ENCODE measurements at places on chromosomes 12 and 14.

DNA sequence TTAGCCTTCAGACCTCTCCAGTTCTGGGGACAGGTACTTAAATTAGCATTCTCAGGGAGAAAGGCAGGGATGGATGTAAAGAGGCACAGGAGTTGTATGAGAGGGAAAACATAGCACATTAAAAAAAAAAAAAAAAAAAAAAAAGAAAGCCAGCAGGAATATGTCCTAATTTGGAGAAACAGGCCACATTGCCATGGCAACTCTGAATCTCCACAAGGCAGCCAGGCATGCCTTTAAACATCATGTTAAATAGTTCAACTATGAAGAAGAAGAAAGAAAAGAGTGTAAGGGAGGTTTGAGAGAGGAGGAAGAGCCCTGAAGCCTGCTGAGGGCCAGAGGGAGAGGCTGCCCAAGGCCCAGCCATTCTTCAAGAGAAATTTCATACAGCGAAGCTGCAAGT, 145.8 kb downstream of the GRIN2B start:
- no peak for DNase-seq

- no peak for DNase-seq
These were observed 12.3 kb upstream of the RARG start for GRCh38 chr12:53244337-53244736.

GRCh38 chr12:16607906-16608775, 2.2 kb upstream of the LMO3 start:
- no peak for DNase-seq

DNA sequence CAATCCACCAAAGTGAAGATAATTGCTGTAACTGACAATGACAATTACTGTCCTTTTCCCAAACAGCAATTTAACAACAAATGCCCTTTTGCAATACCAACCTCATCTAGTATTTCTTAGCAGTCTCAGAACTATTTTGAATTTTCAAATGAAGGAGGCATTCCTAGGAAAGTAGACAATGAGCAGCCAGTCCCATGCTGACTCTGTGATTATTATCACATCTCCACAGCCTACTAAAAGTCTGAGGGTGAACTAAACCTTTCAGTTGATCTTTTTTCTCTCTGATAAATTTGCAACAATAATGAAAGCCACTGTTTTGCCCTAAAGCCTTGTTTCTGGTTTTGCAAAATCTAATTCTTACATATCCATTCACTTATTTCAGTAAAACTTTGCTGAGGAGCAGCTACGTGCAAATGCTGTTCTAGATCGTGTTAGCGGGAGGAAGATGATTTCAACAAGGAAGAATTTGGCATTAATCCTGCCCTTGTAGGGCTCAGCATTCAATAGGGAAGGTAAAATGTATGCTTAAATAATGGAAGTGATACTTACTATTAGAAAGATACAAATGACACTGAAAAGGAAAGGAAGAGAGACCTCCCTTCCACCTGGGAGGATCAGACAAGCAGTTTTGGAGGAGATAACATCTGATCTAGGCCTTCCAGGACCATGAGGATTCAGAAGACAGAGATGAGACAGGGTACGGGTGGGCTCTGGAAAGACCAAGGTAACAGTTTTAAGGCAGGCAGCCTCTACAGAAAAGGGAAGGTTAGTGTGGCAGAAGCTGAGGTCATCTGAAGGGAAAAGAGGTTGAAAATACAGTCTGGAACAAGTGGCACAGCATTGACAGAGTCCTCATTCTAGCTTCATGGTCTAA, 47.4 kb downstream of the SLC38A1 start:
- DNase-seq = no peak

DNA sequence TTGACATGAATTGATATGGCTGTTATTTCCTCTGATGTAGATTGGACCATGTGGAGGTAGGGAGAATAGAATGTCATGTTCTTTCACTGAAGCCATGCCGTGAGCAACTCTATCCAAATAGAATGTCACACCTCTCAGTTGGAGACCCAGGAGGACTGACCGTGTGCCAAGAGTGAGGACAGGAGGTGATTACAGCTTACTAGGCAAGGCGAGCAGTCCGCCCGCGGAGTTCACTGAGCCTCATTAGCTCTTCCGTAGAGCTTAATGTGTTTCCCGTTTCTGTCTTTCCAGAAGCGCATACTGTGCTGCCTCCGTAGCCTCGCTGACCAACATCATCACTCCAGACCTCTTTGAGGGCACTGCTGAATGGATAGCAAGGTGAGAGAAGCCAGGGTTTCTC, 45.6 kb downstream of the FNTB start:
- no peak for DNase-seq
